Vagina (tissue), 2 donors: ENCODE measurements at places on chromosomes 4 and X.

- DNase-seq, result no peak
Measured at GRCh38 chrX:1074755-1075154, 137.7 kb downstream of the CRLF2 start.

- DNase-seq, result no peak
Measured at GRCh38 chr4:84666439-84666838, 83.5 kb downstream of the CDS1 start.

GRCh38 chrX:114842181-114842580, 175.2 kb downstream of the IL13RA2 start:
- no peak for DNase-seq

DNA sequence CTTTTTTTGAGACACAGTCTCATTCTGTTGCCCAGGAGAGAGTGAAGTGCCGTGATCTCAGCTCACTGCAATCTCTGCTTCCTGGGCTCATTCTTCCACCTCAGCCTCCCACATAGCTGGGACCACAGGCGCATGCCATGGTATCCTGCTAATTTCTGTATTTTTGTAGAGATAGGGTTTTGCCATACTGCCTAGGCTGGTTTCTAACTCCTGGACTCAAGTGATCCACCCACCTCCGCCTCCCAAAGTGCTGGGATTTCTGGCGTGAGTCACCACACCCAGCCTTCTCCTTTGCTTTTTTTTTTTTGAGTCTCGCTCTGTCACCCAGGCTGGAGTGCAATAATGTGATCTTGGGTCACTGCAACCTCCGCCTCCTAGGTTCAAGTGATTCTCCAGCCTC, 94.1 kb downstream of the PDS5A start:
- no peak for DNase-seq

- DNase-seq, result no peak
Measured at GRCh38 chr4:174764105-174764729, 64.8 kb downstream of the GLRA3 start.

DNA sequence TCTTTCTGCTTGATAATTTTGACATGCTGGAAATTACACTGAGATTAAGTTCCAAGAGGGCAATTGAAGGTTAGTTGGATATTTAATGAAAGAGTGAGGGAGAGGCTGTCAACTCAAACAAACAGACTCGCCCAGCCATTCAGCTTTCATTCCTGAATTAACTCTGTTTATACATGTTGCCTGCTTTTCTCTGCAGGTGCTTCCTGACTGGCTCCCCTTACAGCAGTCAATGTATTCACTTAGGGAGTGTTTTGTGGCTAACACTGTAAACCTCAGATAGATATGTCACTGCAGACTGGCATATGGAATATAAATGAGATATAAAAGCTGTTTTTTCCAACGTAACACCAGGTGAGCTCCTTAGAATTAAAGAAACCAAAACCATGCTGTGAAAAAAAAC, 28.7 kb downstream of the TMPRSS11A start:
- DNase-seq, result no peak

DNA sequence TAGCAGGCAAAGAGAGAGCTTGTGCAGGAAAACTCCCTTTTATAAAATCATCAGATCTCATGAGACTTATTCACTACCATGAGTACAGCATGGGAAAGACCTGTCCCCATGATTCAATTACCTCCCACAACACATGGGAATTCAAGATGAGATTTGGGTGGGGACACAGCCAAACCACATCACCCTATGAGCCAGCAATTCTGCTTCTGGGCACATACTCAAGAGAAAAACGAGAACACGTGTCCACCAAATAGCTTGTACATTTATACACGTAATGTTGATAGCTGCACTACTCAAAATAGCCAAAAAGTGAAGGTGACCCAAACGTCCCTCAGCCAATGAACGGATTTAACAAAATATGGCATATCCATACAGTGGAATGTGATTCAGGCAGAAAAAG, 94.5 kb upstream of the DHRSX start:
- DNase-seq, result no peak

DNA sequence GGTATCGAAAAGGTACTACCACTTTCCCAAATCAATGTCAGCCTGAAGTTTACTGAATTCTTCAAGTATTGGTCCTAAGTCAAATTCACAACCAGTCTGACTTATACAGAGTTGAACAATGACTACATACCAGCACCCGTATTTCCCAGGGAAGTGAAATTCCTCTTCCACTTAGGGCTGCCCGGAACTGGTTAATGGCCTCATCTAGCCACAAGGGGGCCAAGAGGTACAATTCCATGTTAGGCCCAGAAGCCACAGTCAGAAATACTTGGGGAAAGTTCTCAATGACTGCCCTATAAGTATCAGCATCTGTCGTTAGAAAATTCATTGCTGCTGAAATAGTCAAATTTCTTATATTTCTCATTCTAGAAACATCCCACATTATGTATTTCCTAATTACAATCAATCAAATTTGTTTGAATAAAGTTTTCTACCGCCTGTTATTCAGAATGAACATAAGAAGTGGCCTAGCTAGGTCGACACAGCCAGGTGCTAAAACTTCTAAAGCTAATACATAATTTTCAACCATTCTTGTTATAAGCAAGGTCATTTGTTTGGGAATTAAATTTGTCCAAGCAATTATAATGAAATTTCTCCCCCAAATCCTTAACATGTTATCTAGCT, 5.6 kb upstream of the PCDH7 start:
- no peak for DNase-seq

- DNase-seq, result no peak
Measured at GRCh38 chr4:100789991-100790390, 272.2 kb upstream of the EMCN start.

GRCh38 chr4:114025176-114025777, 45.8 kb upstream of the ARSJ start:
- DNase-seq, result no peak

GRCh38 chr4:150475763-150476162, 106.2 kb upstream of the MAB21L2 start:
- no peak for DNase-seq

DNA sequence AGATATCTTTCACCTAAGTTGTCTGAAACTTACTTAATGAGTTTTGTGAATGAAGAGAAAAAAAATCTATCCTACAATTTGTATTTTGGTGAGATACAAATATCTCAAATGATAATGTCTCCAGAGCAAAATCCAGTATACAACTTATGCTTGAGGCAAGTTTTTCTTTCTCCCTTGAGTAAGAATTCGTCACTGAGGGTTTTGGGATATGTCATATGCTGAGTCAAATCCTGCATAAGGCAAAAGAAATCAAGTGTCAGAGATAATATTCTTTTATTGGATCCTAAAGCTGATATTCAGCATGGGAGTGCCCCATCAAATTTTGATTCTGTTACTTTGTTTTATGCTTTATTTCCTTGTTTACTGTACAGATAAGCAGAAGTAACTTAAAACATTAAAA, 1308.6 kb downstream of the ARAP2 start:
- DNase-seq, result no peak

DNA sequence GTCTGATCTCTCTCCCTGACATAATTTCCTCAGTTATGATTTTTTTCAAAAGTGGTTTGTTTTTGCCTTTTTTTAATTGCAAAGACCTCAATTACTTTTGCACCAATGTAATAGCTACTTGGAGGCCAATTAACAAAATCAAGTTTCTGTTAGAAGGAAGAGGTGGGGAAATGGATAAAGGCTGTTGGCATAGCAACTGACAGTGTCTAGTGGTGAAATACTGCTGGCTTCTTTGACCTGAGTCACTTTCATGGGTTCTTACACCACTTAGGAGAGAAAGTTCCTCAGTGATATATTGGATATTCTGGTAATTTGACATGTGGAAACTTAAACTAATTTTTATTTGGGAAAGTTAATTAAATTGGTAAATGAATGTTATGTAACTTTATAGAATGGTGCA, 26.5 kb upstream of the ATP8A1 start:
- no peak for DNase-seq

GRCh38 chr4:10032625-10033024, 11.3 kb upstream of the SLC2A9 start:
- DNase-seq, result no peak

DNA sequence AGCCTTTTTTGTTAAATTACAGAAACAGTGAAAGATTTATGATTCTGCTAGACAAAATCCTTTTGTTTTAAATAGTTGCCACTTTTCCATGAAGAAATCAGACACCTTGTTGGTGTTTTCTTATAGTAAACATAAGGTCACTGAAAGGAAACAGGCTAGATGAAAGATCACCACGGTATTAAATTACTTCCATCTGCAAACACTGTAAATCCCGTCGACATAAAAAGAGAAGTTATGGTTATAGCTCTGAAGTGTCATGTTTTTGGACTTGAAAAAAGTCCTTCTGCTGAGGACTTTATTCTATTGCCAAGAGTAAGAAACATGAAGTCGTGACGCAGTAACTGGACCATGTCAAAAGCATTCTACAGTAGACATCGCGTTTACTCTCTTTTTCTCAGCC, 567.6 kb upstream of the SLIT2 start:
- DNase-seq, result no peak

DNA sequence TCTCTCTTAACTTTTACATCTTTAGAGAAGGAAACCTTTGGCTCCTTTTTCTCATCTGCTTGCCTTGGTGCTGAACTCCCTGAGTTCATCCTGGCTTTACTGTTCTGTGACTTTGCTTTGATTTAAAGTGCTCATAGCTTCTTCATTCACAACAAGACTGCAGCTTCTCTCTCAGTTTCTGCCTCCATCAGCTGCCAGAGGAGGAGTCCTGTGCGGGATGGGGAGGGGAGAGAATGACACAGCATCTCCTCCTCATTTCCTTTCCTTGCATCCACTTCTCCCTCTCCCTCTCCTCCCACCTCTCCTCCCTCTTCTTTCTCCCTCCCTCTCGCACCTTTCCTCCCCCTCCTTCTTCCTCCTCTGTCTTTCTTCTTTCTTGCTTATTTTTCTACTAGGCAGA, 42.0 kb downstream of the CBLL2 start:
- DNase-seq, result no peak

DNA sequence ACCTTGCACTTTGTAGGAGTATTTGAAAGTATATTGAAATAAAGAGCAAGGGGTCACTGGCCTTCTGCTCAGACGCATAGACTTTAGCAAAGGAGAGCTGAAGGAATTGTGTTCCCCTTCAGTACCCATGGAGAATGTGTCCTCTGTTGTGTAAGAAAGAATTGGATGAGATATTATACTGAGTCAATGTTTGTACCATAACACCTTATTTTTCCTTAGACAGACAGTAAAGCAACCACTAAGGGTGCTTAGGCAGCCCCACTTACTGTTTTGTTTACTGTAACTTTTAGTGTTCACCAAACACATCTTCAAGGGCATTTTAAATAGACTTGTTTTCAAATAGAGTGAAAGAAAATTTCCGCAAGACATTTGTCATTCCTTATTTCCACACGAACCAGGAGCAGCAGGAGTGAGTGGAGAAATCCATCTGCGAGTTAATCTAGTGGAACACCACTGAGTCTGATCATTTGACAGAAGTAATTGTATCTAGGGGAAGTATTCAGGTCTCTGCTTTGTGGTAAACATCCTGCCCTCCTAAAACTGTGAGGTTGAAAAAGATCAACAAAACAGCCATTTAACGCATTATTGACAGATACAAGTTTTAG, 89.5 kb downstream of the SLIT2 start:
- DNase-seq, result no peak

GRCh38 chr4:163758032-163758431, 263.5 kb downstream of the TMA16 start:
- DNase-seq, result no peak

- no peak for DNase-seq
Measured at GRCh38 chr4:177177541-177178081, 132.1 kb upstream of the NEIL3 start.

- no peak for DNase-seq
Measured at GRCh38 chr4:110614976-110615352, 7.9 kb downstream of the PITX2 start.

DNA sequence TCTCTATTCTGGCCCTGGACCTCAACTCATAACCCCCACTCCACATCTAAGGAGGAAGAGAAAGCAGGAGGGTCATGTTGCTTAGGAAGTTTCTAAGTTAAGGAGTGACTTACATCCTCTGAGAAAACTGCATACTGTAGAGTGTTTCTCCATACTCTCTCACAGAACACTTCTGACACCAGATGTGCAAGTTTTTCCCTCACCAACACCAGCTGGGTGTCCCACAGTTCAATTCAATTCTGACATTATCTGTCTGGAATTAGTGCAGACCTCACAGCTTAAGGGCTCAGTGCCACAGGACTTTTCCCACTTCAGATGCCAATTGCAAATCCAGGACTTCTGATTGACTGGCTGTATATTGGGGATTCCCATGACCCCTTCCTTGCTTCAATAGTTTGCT, 89.0 kb upstream of the SFRP2 start:
- DNase-seq, result no peak

GRCh38 chr4:41024556-41025491, 189.5 kb downstream of the APBB2 start:
- DNase-seq, result no peak

DNA sequence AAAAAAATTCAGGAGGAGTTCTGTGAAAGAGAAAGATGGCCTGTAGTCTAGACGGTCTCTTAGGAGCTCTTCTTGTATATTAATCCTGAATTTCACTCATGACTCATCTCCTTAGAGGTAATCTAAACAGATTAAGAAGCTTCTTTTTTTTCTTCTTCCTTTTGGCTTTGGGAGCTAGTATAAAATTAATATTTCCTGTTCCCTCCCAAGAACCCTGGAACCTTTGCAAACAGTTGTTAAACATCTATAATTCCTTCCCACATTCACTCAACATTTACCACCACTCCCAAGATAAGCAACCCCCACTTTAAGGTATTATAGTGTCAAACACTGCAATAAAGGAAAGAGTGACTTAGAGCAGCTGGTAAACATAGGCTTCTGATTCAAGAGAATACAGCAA, 146.4 kb upstream of the EDNRA start:
- DNase-seq, result no peak

GRCh38 chr4:85701861-85702321, 226.9 kb downstream of the ARHGAP24 start:
- DNase-seq, result no peak

- no peak for DNase-seq
Measured at GRCh38 chr4:4627906-4628305, 86.1 kb upstream of the STX18 start.

DNA sequence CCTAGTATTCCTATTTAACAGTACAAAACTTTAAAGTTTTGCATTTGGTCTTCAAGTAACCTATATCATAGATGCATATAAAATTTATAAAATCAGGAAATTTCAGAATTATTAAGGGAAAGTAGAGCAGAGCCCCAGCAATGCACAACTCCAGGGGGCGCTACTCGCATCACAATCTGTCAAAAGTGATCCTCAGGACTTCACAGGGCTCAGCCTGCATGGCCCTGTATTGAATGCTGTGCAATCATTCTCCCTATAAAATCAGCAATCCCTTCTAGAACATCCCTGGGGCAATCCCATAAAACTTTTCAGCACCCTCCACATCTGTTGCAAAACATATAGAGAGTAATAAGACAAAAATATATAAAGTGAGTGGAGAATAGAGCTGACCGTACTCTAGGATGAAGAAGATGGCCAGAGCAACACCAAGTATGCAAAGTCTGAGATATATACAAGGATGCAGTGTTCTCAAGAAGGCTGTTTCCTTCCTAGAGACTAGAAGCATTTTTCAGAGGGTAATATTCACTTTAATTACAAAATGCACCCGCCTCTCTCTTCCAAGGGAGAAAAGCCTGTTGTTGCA, 12.5 kb upstream of the PPARGC1A start:
- DNase-seq, result no peak

GRCh38 chr4:900721-901120, 31.4 kb downstream of the GAK start:
- DNase-seq, result no peak
